Dermis microvascular lymphatic vessel endothelial cell (primary cell): ENCODE measurements at places on chromosomes 1 and 21. TPM values are rescaled to one million over a fixed set of nuclear protein-coding genes. Genes with fewer than 3 reads are reported as not detected.

- no peak for DNase-seq
Observed at GRCh38 chr21:39386194-39386593, 37.3 kb upstream of the HMGN1 start.

DNA sequence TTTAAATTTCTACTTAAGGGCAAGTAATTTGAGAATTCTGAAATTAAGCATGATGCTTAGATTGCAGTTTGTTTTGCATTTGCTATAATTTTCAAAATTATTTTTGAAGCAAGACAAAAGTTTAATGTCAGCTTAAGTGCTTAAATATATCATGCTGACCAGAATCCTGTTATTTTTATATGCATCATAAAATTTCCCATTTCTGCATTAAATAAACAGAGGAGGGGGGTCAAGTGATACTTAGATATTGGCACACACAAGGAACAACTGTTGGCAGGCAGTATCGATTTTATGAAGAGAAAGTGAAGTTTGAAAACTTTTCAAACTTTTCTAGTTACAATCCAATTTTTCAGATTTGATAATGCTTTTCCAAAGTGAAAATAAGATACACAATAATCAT lies 61.0 kb downstream of the MIER1 start:
- DNase-seq, result no peak

- no peak for DNase-seq
Observed at GRCh38 chr1:184605941-184606340, 148.7 kb downstream of the EDEM3 start.

DNA sequence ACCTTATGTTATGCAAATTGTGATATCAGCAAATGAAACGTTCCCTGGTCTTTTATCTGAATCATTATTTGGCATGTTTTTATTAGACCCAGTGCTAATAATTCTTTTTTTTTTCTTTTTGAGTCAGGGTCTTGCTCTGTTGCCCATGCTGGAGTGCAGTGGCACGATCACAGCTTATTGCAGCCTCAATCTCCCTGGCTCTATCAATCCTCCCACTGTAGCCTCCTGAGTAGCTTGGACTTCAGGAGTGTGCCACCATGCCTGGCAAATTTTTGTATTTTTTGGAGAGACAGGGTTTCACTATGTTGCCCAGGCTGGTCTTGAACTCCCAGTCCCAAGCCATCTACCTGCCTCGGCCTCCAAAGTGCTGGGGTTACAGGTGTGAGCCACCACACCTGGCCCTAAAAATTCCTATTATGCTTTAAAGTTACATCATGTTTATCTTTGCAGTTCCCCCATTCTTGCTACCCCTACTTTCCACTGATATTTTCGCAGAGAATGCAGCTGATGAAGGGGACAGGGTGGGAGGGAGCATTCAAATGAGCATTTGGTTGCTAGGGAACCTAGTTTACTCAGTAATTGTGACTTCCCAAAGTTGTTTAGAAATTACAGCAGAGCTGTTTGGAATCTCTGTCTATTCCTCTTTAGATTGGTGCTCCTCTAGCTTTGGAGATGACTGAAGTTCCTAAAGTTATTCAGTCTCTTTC lies 18.4 kb downstream of the C1orf21 start:
- DNase-seq, result no peak

DNA sequence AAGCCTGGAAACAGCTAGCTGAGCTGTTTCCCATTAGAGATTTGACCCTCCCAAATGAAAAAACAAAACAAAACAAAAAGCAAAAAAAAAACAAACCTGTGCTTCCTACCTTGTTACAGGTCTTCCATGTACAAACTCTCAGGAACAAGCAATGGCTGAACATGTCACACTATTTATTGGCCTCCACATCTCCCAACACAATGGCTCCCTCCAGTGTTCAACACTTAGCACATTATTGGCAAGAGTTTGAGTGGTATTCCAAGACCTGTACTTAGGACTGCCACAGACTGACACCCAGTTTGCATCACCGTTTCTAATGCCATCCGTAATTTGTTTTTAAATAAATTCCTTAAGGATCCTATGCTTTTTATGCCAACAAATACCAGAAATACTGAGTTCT lies 195.0 kb upstream of the OLFM3 start:
- DNase-seq, result peak; percentile 5

DNA sequence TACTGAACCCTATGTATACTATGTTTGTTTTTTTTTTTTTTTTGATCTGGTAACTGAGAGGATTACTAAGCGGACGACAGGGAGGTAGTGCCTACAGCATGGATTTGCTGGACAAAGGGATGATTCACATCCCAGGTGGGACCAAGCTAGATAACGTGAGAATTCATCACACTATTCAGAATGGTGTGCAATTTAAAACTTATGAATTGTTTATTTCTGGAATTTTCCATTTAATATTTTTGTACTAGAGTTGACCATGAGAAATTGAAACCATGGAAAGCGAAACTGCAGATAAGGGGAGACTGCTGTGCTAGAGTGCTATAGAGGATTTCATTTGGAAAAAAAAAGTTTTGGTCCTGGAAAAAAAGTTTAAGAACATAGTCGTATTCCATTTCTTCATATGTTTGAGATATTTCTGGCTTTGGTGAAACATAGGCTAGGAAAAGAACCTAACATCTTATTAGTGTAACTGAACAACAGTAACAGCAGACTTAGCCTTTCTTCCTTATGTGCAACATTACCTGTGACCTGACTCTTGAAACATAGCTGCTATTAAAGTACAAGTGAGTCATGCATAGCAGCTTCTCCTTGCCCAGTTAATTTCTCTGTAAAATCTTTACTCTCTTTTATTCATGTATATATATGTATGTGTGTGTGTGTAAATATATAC lies 202.5 kb downstream of the FGGY start:
- DNase-seq, result peak; percentile 54

GRCh38 chr1:231842441-231842840 lies 215.9 kb downstream of the DISC1 start:
- no peak for DNase-seq

GRCh38 chr1:168637350-168637991 lies 61.1 kb downstream of the XCL1 start:
- peak; percentile 59 for DNase-seq

DNA sequence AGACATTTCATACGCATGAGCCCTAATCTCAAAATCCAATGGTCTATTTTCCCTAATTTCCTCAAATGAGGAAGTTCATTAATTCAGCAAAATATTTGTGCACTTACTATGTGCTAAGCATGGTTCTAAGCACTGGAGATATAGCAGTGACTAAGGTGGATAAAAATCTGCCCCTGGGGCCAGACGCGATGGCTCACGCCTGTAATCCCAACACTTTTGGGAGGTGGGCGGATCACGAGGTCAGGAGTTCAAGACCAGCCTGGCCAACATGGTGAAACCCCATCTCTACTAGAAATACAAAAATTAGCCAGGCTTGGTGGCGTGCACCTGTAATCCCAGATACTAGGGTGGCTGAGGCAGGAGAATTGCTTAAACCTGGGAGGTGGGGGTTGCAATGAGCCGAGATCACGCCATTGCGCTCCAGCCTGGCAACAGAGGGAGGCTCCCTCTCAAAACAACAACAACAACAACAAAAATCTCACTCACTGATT lies 4.3 kb upstream of the MIIP start:
- DNase-seq, result no peak

DNA sequence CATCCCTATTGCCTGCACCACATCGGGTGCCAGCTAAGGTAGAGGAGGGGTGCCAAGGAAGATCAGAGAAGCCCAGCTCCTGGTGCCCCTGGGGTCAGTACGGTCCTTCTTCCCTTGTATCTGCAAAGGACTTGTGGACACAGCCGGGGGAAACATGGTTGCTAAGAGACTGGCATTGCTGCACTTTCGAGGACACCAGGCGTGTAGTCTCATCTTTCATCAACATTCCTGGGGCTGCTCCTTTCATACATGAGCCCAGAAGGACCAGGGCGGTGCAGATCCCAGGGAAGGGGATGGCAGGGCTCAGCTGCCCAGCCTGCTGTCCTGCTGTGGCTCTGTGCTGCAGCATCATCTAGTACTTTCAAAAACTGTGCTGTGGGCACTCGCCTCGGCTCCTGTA lies 61.0 kb downstream of the RUNX1 start:
- DNase-seq, result no peak

The TSPAN2 gene
- 1.3 and 5.9 TPM in 2 replicates for total RNA-seq

The DARS2 gene
- total RNA-seq, result 11.0 and 17.3 TPM in 2 replicates

The F3 gene
- total RNA-seq, result 1.3 and 2.0 TPM in 2 replicates

The NME7 gene
- total RNA-seq, result 11.5 and 15.0 TPM in 2 replicates
